ENCODE measurements at places on chromosomes 6 and 20. TPM values are rescaled to one million over a fixed set of nuclear protein-coding genes. Genes with fewer than 3 reads are reported as not detected.
A peak's percentile ranks its signal among the peaks of the same experiment; 100 is the strongest.

- DNase-seq: no peak
Measured at GRCh38 chr6:157488058-157488457, 107.1 kb downstream of the ZDHHC14 start.

DNA sequence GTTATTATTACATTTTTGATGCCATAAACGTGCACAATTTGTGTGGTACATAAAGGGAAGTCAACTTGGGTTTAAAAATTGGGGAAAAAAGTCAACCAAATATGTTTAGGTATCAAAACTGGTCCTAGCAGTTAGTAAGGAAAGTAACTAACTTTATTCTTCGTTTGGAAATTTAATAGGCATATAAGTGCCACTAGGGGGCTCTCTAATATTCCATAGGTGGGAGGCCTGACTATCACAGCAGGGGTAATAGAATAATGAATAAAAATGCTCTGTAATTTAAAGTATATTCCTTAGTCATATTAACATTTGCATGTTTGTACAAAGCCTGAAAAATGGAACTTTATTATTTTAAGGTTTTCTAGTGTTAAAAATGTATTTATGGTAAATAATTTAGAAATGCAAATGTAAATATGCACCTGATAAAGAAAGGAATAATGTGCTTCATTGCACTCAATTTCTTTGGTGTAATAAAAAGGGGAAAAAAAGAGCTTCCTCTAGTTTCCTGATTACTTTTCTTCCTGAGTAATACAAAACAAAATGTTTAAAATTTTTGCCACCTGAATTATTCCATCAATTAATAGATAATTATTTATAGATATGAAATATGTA lies 125.7 kb upstream of the HDAC2 start:
- DNase-seq: peak; percentile 46

- no peak for DNase-seq
Measured at GRCh38 chr20:44629017-44629385, 22.5 kb downstream of the ADA start.

The BPIFB1 gene
- 0.82 TPM for total RNA-seq

The RAB22A gene
- total RNA-seq: 16.2 TPM

- no peak for DNase-seq
Measured at GRCh38 chr6:145036848-145037567, 698.3 kb downstream of the EPM2A start.

- no peak for DNase-seq
Measured at GRCh38 chr20:48841196-48841874, 13.5 kb upstream of the PREX1 start.

GRCh38 chr6:36095497-36096391 lies 34.6 kb upstream of the MAPK13 start:
- peak; percentile 98 for DNase-seq

The GPSM3 gene
- 0.27 TPM for total RNA-seq

DNA sequence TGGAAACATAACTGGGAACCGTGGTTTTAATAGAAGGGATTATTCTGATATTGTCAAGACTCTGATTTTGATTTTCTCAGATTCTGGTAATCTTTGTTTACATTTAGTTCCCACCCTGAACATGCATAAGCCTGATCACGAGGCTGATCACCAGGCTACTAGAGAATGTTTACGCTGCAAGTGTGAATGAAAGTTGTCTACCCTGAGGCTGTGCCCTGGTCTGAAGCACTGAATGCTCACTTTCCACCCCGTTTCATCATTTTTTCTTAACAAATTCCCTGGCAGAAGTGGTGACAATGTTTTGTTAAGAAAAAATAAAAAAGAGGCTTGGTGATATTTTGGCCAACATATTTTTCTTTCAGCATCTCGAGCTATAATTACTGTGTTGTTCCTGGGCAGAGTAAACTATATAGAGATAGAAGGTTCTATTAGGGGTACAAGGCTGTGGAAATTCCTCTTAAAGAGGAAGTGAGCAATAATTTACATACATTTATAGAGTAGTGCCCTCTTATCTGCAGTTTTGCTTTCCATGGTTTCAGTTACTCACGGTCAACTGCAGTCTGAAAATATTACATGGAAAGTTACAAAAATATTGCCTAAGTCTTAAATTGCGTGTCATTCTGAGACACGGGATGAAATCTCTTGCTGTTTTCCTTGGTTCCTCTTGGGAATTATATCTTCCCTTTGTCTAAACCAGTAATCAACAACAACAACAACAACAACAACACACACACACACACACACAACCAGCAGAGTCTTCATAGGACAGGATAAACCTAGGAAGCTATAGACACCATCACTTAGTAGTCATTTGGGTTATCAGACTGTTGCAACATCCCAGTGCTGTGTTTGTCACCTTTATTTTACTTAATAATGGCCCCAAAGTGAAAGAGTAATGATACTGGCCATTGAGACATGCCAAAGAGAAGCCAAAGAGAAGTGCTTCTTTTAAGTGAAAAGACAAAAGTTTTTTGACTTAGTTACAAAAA lies 566.6 kb upstream of the CITED2 start:
- DNase-seq: no peak

- DNase-seq: no peak
Measured at GRCh38 chr6:159493898-159494585, 199.0 kb downstream of the SOD2 start.

DNA sequence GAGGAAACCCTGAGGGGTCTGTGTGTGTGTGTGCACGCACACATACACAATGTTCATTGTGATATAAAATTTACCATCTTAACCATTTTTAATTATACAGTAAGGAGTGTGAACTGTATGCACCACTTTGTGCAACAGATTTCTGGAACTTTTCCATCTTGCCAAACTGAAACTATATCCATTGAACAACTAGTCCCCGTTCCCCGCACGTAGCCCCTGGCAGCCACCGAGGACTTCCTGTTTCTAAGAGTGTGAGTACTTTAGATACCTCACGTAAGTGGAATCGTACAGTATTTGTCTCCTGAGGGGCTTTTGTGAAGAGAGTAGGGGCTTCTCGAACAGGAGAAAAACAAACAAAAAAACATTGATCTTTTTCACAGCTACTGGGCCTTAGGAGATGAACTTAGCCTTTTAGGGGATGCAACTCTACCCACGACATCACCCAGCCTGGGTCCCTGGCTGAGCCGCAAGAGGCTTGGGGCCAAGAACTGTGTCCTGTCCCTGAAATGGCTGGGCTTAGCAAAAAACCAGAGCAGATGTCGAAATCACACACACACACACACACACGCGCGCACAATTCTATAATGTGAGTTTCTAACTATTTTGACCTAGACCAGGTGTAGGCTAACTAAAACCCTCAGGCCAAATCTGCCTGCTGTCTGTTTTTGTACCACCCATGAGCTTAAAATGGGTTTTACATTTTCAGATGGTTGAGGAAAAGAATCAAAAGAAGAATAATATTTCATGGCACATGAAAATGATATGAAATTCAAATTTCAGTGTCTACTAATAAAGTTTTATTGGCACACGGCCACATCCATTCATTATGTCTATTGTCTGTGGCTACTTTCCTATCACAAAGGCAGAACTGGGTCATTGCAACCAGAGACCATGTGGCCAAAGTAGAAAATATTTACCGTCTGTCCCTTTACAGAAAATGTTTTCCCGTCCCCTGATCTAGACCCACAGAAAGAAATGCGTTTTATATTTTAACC lies 144.2 kb downstream of the EYA2 start:
- DNase-seq: no peak

The DYNLT2 gene
- 4.3 TPM for total RNA-seq

The THBD gene
- total RNA-seq: not detected

- DNase-seq: no peak
Measured at GRCh38 chr6:113805173-113805790, 51.9 kb upstream of the MARCKS start.

DNA sequence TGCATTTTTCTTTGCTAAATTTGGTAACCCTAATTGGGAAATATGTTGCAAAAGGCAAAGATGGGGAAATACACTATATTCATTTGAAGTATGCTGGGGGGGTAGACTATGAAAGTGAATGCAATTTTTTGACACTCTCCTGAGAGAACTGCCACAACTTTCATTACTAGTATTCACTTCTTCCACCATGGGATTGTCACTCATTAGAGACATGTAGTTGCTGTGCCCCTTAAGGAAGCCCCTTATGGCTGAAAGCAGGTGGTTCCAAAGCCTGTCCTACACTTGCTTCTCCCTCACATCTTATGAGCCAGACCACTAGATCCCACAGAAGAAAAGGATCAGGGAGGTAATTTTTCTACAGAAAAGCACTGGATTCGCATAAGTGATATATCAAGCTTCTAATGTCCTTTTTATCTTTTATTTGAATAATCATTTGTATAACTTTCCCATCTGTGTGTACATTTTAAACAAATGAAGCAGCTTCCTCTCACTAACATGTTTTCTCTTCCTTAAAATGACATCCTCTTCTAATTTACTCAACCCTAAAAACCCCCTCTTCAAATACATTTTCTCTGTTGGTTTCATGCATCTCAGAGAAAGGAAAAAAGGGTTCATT lies 83.8 kb downstream of the GCLC start:
- no peak for DNase-seq

DNA sequence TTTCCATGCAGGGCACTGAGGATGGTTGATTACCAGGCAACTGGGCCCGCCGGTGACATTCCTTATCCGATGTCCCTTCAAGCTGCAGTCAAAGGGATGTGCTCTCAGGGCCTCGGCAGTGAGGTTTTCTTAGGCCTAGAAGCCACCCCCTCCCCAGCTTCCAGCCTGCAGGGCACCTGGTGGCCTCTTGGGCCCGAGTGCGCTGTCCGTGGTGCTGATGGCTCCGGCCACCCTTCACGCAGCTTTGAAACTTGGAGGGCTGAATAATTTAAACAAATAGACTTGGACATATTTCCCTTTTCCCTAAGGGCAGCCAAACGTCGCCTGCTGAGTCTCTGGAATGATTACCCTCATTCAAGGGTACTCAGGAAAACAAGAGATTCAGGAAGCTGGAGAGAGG lies 8.9 kb upstream of the MLN start:
- peak; percentile 48 for DNase-seq

GRCh38 chr6:44512868-44513741 lies 125.6 kb downstream of the CDC5L start:
- no peak for DNase-seq

GRCh38 chr20:49661560-49662329 lies 51.9 kb downstream of the B4GALT5 start:
- peak; percentile 82 for DNase-seq

The LY6G6C gene
- total RNA-seq: not detected

GRCh38 chr6:5302220-5302946 lies 41.1 kb downstream of the FARS2 start:
- DNase-seq: no peak

GRCh38 chr6:4394786-4395185 lies 259.4 kb upstream of the ECI2 start:
- DNase-seq: no peak

DNA sequence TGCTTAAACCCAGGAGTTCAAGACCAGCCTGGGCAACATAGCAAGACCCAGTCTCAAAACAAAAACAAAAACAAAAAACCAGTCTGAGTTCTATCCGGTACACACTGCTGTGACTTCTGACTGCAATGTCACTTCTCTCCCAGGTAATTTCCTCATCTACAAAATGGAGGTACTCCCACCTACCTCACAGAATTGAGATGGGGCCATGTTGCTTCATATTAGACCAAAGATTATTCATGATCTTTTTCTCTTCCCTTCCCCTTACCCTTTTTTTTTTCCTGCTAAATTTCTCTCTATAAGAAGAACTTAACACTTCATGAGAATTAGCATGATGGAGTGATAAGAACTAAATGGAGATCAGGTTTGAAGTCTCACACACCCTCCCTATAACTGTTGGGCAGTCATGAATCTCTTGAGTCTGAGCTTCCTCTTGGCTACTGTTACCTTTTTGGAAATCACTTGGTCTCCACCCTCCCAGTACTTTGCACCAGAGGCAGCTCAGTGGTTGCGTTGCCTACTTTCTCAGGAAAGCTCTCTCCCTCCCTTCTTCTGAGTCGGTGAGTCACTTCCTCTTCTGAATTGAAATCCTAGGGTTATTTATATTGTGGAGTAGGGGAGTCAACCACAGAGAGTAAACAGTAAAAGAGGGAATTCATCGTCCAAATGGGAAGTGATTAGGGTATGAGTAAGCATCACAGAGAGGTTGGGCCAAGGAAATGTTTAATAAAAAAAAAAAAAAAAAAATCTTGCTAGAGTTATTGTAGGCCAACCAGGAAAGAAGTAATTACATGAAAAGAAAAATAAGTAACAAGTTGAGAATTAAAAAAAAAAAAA lies 59.9 kb upstream of the MAP7 start:
- peak; percentile 46 for DNase-seq

The SOBP gene
- 6.9 TPM for total RNA-seq

GRCh38 chr6:51953246-51953645 lies 134.2 kb downstream of the PKHD1 start:
- no peak for DNase-seq

The PKIG gene
- 44.5 TPM for total RNA-seq

DNA sequence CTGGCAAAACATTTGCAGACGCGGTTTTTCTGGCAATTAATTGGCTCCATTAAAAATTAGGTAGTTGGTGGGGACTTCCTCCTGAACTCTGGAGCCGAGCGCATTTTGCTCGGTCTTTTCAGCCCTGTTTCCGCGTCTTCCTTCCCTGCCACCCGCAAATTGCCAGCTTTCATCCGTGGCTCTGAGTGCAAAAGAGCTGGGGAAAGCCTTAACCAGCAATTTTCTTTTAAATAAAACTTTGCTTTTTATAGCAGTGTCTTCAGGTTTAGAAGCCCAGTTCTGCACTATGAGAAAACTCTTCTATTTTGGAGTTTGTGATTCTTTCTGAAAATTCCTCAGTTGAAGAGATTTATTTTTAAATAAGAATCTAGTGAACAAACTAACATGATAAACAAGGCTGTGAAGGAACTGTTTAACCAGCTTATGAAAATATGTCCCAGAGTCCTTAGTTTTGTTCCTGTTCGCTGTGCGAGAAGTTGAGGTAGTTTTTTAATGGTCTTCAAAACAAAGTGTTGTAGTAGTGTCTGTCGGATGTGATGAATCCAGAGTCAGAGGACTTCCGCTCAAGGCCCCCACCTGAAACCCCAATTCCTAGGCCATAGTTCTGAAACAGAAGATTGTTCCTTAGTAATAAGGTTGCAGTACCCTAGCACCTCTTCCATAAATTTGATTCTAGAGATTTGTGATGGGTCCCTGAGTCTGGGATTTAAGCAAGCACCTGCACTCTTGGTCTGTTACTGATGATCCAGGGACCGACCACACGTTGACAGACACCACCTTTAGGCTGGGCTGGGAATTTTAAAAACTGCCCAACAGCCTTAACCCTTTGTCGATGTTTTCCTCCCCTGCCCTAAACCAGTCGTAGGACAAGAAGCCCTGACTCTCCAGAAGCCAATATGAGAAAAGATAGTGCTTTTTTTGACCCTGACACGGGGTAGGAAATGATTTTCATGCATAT lies 950 bp downstream of the KCTD20 start:
- DNase-seq: peak; percentile 48

DNA sequence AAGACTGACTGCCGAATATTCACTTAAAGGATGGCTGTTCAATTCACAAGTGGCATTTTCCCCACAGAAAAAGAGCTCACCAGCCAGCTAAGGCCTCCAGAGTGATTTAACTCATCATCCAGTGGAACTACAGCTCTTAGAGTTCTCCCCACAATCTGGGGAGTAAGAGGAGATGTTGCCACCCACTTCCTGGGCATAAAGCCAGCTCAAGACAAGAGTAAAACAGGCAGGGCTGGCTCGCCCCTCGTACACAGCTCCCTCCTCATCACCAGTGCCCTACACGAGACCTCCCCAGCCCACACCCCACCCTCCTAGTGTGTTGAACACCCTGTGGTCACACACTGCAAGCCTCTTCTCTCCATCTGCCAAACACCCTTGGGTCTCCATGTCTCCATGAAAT lies 47.2 kb upstream of the IPCEF1 start:
- DNase-seq: no peak
